ENCODE measurements at places on chromosomes 7 and 10. TPM values are rescaled to one million over a fixed set of nuclear protein-coding genes. Genes with fewer than 3 reads are reported as not detected.

ASZ1 gene
- total RNA-seq, result not detected

JCAD gene
- total RNA-seq, result 0.68 TPM

DNA sequence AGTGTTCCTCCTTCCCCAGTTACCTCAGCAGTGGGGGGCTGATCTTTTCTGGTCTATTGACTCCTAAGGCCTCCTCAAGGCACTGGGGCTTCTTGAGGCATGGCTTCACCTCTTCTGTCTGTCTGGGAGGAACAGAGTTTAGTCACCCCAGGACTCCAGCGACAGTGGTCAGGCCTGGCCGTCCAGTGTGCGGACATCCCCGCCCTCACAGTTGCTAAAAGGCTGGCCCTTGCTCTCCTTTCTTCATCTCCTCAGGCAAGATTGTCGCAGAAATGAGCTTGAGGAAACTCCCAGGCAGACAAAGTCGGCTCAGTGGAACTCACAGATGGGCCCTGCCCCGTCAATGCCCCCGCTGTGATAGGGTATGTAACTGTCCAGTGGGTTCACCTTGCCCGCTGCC lies 7.0 kb upstream of the FFAR4 start:
- H3K4me1 ChIP-seq, result peaks cover 3% of the 10 kb centered on the region
- no peak overlapping the region for H3K27ac ChIP-seq
- no peak for DNase-seq
- no peak overlapping the region for H3K4me3 ChIP-seq

GIMAP6 gene
- 84.9 TPM for total RNA-seq

DNA sequence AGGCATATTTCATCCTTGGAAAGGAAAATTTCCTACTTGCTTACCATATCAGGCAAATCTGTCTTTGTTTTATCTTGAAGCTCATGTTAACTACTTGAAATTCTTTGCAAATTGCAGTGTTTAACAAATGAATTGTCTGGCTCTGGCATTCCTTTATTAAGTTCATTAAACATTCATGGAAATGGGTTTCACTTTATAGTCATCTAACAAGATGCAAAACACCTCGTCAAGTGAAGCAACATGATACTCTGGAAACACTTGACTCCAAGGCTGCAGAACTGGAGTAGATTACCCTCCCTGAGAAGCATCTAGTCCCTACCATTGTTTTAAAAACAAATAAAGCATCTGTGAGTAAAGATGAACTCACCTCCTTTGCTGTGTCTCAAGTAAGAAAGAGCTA lies 1086.9 kb downstream of the NRG3 start:
- DNase-seq, result no peak
- no peak overlapping the region for H3K4me3 ChIP-seq
- H3K27me3 ChIP-seq, result no peaks in the 10 kb centered on the region
- H3K36me3 ChIP-seq, result no peaks in the 10 kb centered on the region
- H3K27ac ChIP-seq, result no peak overlapping the region

ADAMTS14 gene
- not detected for total RNA-seq

GRCh38 chr7:108794466-108794865 lies 224.8 kb downstream of the DNAJB9 start:
- H3K27me3 ChIP-seq, result no peaks in the 10 kb centered on the region
- DNase-seq, result no peak
- no peaks in the 10 kb centered on the region for H3K36me3 ChIP-seq

ANXA8 gene
- 1.2 TPM for total RNA-seq

TMEM196 gene
- total RNA-seq, result not detected

DNA sequence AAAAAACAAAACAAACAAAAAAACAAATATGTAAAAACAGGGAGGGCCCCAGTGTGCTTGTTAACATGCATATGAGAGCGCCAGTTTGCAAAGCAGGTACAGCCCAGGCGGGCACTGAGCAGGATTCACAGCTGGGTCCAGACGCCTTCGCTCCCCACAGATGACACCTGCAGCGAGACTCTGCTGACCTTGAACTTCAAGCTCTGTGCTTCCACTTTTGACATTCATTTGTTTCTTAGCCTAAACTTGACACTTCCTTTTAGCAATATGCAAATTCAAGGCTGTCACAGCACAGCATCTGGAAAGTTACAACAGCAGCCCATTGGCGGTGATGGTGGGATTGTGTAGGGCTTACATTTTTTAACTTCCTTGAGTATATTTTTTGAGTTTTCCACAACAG lies 88.8 kb upstream of the TNS3 start:
- H3K36me3 ChIP-seq, result no peaks in the 10 kb centered on the region
- no peaks in the 10 kb centered on the region for H3K27me3 ChIP-seq
- H3K4me1 ChIP-seq, result no peaks in the 10 kb centered on the region
- no peak overlapping the region for H3K27ac ChIP-seq
- no peak for DNase-seq
- no peak overlapping the region for H3K4me3 ChIP-seq

INHBA gene
- total RNA-seq, result not detected

ARHGEF5 gene
- total RNA-seq, result 10.4 TPM

DNA sequence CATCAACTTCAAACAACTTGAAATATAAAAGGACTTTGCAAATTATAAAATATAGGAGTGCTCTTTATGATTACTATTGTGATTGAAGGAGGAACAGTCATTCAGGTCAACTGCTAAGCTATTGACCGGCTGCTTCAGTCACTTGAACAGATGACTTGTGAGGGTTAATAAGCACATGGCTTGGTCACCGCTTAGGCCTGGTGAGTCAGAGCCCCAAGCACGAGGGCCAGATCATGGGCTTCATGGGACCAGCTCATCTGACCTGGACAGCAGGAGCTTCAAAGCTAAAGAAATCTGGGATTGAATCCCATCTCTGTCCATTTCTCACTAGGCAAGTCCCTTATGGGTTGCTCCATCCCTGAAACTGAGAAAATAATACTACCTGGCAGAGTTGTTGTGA lies 60.4 kb upstream of the ADO start:
- no peak overlapping the region for H3K4me3 ChIP-seq
- peaks cover 10% of the 10 kb centered on the region for H3K4me1 ChIP-seq
- H3K27me3 ChIP-seq, result peaks cover 2% of the 10 kb centered on the region
- no peaks in the 10 kb centered on the region for H3K36me3 ChIP-seq
- no peak for DNase-seq

GRCh38 chr7:20778063-20778721 lies 8.5 kb downstream of the SP8 start:
- no peak for DNase-seq
- H3K36me3 ChIP-seq, result peaks cover 4% of the 10 kb centered on the region
- peaks cover 8% of the 10 kb centered on the region for H3K4me1 ChIP-seq
- no peak overlapping the region for H3K27ac ChIP-seq

- H3K27me3 ChIP-seq, result no peaks in the 10 kb centered on the region
- no peak overlapping the region for H3K27ac ChIP-seq
- DNase-seq, result no peak
- no peak overlapping the region for H3K4me3 ChIP-seq
- H3K4me1 ChIP-seq, result no peaks in the 10 kb centered on the region
Measured at GRCh38 chr7:119935418-119936025, 337.5 kb upstream of the KCND2 start.

DNA sequence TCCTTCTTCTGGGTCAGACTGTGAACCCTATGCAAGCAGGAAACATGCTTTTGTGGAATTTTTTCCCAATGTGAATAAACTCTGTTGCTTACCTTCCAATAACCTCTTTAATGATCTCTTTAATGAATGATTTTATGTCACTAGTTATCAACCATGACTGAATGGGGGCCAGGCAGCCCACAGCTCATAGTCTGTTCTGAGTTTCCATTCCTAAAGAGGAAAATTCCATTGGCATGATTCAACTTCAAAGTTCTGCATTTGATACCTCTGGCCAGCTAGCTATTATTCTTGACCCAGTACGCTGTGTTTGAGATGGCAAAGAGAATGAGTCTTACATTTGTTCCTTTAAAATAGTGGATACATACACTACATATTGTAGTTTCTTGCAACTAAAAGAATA lies 867.8 kb upstream of the CELF2 start:
- H3K4me1 ChIP-seq, result no peaks in the 10 kb centered on the region
- no peak overlapping the region for H3K4me3 ChIP-seq
- H3K27ac ChIP-seq, result no peak overlapping the region
- H3K27me3 ChIP-seq, result no peaks in the 10 kb centered on the region
- DNase-seq, result no peak

DNA sequence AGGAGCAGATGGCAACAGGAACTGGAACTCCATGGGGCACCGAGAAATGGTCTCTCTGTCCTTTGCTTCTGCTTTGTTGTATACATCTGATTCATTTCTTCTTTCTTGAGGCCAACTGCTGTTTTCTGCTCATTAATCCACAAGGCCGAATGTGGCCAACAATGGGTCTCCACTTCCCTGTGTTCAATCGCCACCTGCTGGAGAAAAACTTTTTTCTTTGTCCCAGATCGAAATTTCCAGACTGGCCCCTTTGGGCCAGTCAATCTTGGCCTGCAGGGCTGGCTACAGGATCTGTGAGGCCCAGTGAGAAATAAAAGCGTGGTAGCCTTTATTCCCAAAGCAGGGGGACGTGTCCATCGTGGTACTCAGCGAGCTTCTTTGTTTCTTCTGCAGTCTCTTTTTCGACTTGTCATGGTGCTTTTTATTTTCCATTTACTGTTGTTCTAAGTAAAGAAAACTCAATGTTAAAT lies 58.8 kb downstream of the PARP12 start:
- no peak overlapping the region for H3K4me3 ChIP-seq
- H3K4me1 ChIP-seq, result no peaks in the 10 kb centered on the region
- H3K27me3 ChIP-seq, result no peaks in the 10 kb centered on the region
- no peak overlapping the region for H3K27ac ChIP-seq
- H3K36me3 ChIP-seq, result no peaks in the 10 kb centered on the region
- DNase-seq, result peak; percentile 39

DNA sequence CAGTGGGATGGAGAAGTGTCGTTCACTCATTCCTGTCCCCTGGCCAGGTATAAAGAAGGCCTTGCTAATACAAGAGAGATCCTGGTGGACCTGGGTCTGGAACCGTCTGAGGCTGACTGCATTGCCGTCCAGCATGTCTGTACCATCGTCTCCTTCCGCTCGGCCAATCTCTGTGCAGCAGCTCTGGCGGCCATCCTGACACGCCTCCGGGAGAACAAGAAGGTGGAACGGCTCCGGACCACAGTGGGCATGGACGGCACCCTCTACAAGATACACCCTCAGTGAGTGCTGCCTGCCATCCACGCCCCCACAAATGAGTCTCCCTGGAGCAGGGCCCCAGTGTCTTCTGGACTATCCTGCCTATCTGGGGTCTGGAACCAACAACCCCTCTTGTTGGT lies 27.2 kb downstream of the HKDC1 start:
- H3K36me3 ChIP-seq, result no peaks in the 10 kb centered on the region
- peaks cover 6% of the 10 kb centered on the region for H3K4me1 ChIP-seq
- no peak overlapping the region for H3K27ac ChIP-seq

GPR85 gene
- not detected for total RNA-seq

- peaks cover 15% of the 10 kb centered on the region for H3K27me3 ChIP-seq
- DNase-seq, result no peak
- H3K36me3 ChIP-seq, result no peaks in the 10 kb centered on the region
Measured at GRCh38 chr7:8384901-8385300, 48.5 kb upstream of the NXPH1 start.

NEUROD6 gene
- not detected for total RNA-seq
